ENCODE measurements at places on chromosomes 2 and 18.
A peak's percentile ranks its signal among the peaks of the same experiment; 100 is the strongest.

DNA sequence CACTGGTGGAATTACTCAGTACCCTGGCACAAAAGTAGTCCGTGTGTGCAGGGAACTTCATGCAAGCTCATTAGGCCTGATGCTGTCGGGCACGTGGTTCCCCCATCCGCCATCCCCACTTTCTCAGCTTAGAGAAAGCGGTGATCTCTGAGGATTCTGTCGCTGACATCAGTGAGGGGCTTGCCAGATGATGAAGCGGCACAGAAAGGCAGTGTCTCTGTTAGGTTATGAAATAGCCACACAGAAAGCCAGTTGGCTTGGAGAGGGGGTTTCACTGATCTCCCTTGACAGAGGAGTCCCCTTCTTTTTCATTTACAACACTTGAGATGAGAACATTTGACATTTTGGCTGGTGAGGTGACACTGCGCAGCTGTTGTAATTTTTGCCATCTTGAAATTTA, 179.7 kb downstream of the FAM210A start:
- H3K27ac ChIP-seq: peak overlapping the region; percentile 52
- peaks cover 10% of the 10 kb centered on the region for H3K4me1 ChIP-seq
- ATAC-seq: no peak
- H3K4me3 ChIP-seq: no peak overlapping the region

DNA sequence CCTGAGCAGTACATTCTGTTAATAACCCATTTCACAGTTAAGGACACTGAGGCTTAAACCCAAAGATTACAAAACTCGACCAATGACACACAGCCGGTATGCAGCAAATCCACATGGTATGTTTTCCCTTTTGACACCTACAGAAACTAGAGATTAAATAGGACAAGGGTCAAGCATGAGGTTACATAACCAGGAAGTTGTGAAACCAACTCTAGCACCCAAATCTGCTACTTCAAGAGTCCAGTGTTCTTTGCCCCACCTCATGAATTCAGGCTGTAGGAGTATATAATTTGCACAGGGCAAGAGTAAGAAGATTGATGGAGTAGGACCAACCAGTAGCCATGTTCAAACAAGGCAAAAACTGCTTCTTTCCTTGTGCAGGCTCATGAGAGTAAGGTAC, 249.8 kb downstream of the BCL11A start:
- H3K27me3 ChIP-seq: peaks cover 4% of the 10 kb centered on the region
- no peak overlapping the region for H3K27ac ChIP-seq
- H3K4me1 ChIP-seq: no peaks in the 10 kb centered on the region
- ATAC-seq: no peak
- no peak overlapping the region for H3K4me3 ChIP-seq

DNA sequence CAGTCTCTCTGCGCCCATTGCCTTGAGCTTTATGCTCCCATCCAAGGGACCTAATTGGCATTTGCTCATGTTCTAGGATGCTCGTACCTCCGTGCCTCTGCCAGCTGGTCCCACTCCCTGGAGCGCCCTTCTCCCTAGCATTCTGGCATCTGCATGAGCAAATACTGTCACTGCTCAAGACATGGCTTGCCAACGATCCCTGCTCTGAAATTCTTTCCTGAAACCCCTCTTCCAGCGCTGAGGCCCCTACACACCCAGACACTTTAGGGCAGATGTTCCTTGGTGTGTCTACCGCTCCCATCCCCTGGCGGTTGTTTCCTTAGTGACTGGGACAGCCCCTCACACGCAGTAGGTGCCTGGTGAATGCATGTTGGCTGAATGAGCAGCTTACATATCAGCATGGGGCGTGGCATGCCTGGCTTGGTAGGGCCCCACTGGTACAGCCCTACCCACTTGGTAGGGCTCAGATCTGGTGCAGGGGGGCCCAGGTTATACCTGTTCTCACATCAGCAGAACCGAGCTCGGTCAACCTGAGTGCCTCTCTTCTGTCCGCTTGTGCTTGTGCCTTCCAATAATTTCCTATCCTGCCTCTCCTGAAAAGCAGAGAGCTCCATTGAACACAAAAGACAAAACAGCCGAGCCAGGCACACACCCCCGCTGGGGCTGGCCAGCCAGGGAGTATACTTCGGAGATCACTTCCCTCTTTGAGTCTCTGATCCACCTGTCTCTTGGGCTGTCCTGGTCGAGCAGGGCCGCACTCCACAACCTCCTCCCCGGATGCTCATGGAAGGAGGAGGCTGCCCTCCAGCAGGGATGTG, 59.2 kb downstream of the INHBB start:
- no peak for ATAC-seq
- no peak overlapping the region for H3K4me3 ChIP-seq
- H3K36me3 ChIP-seq: no peaks in the 10 kb centered on the region
- H3K4me1 ChIP-seq: no peaks in the 10 kb centered on the region

- no peaks in the 10 kb centered on the region for H3K36me3 ChIP-seq
- no peak for ATAC-seq
- H3K27ac ChIP-seq: no peak overlapping the region
- H3K4me3 ChIP-seq: no peak overlapping the region
These were observed 165.2 kb downstream of the RAPGEF4 start for GRCh38 chr2:172900871-172901270.

DNA sequence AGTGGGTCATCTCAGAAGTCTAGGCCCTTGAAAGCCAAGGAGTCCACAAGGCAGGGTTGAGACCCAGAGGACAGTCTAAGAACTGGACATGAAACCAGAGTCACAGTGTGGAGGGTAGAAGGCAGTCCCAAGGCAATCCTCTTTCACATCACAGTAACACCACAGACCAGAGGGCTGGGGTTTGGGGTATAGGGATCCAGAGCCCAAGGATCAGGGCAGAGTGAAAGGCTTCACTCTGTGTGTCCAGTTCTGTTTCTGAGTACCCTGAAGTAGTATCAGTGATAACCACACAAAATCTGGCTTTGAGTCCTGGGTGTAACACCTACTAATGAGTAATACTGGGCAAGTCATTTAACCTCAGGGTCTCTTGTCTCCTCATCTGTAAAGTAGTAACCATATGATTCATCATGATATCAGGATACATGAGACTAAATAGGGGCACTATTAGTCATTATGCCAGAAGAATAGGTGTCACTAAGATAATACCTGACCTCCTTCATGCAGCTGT, 91.0 kb downstream of the ICA1L start:
- peak; percentile 96 for ATAC-seq
- H3K4me3 ChIP-seq: no peak overlapping the region
- H3K4me1 ChIP-seq: peaks cover 9% of the 10 kb centered on the region
- peaks cover 58% of the 10 kb centered on the region for H3K36me3 ChIP-seq
- H3K27me3 ChIP-seq: no peaks in the 10 kb centered on the region
- H3K27ac ChIP-seq: peak overlapping the region; percentile 60

- peaks cover 15% of the 10 kb centered on the region for H3K4me1 ChIP-seq
- H3K36me3 ChIP-seq: peaks cover 55% of the 10 kb centered on the region
- peak overlapping the region; percentile 63 for H3K4me3 ChIP-seq
- no peaks in the 10 kb centered on the region for H3K27me3 ChIP-seq
These were observed 225.4 kb downstream of the FAM210A start for GRCh38 chr18:13500869-13501542.

DNA sequence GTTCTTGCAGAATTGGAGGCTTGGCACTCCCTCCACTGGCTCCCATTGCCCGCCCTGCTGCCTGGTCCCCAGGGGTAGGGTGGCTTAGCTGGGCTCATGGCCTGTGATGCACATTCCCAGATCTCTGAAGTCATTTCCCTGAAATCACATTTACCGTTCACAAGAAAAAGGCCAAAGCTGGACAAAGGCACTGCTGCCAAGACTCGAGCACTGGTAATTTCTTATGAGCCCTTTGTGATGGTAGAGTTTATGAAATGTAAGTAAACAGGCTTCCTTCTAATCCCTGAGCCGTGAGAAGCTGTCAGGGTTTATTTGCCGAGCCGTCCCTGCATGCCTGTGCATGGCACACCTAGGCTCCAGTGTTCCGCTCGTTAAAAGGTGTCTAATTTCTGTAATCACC, 247.2 kb upstream of the EPAS1 start:
- no peaks in the 10 kb centered on the region for H3K27me3 ChIP-seq
- no peak overlapping the region for H3K4me3 ChIP-seq
- no peak for ATAC-seq
- H3K27ac ChIP-seq: no peak overlapping the region
- H3K4me1 ChIP-seq: peaks cover 15% of the 10 kb centered on the region
- no peaks in the 10 kb centered on the region for H3K36me3 ChIP-seq

GRCh38 chr2:71798266-71799012, 345.1 kb downstream of the DYSF start:
- H3K27ac ChIP-seq: no peak overlapping the region
- peaks cover 4% of the 10 kb centered on the region for H3K27me3 ChIP-seq
- H3K4me1 ChIP-seq: no peaks in the 10 kb centered on the region
- H3K4me3 ChIP-seq: no peak overlapping the region
- no peaks in the 10 kb centered on the region for H3K36me3 ChIP-seq

DNA sequence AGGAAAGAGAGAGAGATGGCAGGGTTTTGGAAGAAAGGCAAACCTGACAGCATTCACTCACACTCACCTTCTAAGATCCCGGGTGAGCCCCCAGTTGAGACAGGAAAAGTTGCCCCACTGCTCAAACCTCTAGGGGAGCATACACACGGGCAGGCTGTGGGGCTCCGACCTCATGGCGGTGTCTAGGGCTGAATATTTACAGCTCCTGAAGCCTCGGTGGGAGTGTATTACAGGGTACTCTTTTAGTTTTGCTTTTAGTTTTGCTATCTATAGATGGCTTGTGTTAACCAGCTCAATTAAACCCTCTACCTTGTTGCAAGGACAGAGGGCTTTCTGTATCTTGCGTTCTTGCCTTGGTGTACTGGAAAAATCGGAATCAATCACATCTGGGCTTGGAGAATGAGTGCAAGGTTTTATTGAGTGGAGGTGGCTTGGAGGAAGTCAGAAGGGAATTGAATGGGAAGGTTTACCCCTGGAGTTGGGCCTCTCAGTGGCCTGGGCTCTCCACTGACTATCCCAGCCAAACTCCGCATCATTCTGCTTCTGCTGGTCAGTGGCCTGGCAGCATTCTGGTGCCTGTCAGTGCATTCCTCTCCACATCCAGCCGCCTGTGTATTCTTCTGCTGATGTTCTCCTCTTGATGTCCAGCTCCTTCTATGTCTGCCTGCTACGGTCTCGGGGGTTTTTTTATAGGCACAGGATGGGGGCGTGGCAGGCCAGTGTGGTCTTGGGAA, 10.1 kb upstream of the IFIH1 start:
- no peak overlapping the region for H3K27ac ChIP-seq
- no peaks in the 10 kb centered on the region for H3K27me3 ChIP-seq
- no peaks in the 10 kb centered on the region for H3K36me3 ChIP-seq
- H3K4me1 ChIP-seq: no peaks in the 10 kb centered on the region
- no peak for ATAC-seq
- no peak overlapping the region for H3K4me3 ChIP-seq

DNA sequence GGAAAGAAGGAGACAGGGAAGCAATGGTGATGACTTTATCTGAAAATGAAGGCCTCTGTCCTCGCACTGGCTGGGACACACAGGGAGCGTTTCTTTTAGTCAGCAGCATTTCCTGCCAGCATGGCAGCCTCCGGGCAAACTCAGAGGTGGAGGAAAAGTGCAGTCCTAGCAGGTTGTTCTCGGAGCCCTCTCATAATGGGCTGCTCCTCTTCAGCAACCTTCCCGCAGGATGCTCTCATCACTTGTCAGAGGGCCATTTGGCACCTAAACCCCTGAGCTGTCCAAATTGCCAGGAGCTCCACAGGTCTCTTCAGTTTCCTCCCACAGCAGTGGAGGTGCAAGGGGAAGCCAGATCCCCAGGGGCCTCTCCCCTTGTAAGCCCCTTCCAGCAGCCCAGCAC, 6.2 kb downstream of the STK39 start:
- no peak overlapping the region for H3K27ac ChIP-seq
- ATAC-seq: peak; percentile 63
- no peak overlapping the region for H3K4me3 ChIP-seq
- no peaks in the 10 kb centered on the region for H3K27me3 ChIP-seq
- peaks cover 11% of the 10 kb centered on the region for H3K4me1 ChIP-seq
- peaks cover 10% of the 10 kb centered on the region for H3K36me3 ChIP-seq

- no peak overlapping the region for H3K4me3 ChIP-seq
- H3K4me1 ChIP-seq: no peaks in the 10 kb centered on the region
These were observed 75.8 kb downstream of the KIDINS220 start for GRCh38 chr2:8761529-8762164.

Measured in activated T-helper 17 cell treated with anti-CD3 and anti-CD28 coated beads, Interleukin-2, amount 50 U/mL, for 72 hours (primary cell).